ENCODE measurements at places on chromosomes 7 and 10.

DNA sequence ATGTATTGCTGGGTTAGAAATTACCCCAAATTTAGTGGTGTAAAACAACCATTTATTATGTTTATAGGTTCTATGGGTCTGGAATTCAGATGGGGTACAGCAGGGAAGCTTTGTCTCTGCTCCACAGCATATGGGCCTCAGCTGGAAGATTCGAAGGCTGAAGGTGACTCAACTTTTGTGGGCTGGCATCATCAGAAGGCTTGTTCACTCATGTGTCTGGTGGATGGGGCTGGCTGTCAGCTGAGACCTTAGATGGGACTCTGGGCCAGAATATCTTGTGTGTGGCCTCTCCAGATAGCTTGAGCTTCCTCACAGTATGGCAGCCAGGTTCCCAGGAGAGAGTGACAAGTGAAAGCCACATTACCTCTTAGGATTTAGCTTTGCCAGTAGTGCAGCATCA, 45.9 kb downstream of the ZNF503 start:
- DNase-seq, result no peak

DNA sequence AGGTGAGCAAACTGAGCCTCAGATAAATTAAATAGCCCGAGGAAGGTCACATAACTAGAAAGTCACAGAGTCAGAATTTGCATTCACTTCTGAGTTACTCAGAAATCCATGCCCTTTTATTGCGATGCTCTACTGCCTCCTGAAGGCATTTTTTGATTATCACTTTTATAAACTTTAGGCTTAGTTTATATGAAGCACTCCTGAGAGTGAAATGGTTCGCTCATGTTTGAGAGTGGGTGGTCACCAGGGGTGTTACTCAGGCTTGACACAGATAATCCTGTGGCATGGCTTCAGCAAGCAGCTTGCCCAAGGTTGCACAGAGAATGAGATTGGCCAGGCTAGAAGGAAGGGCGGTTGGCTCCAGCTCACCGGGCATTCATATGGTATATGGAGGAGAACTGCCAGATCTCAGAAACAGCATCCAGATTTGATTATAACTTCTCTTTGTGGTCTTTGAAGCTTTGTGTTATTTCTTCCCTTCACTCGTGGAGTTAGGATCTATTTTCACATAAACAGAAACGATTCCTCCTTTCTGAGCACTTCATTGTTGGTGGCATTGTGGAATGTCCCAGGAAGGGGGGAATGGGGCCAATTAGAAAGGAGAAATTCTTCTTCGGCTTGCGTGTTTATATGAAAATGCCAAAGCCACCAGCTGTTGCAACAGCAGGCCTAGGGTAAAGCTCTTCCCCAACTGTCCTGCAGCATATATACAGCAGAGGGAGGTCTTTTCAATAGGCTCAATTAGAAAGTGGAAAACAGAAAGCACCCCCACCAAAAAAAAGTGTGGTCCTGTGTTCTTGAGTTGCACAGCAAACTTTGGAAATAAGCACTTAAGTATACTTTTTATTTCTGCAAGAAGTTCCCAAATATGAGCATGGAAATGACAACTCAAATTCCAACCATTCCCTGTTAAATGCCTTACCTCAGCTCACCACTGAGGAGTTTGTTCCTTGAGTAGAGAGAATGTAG, 628.8 kb downstream of the SUGCT start:
- DNase-seq, result no peak

GRCh38 chr7:8120390-8121058, 141.4 kb downstream of the ICA1 start:
- no peak for DNase-seq

DNA sequence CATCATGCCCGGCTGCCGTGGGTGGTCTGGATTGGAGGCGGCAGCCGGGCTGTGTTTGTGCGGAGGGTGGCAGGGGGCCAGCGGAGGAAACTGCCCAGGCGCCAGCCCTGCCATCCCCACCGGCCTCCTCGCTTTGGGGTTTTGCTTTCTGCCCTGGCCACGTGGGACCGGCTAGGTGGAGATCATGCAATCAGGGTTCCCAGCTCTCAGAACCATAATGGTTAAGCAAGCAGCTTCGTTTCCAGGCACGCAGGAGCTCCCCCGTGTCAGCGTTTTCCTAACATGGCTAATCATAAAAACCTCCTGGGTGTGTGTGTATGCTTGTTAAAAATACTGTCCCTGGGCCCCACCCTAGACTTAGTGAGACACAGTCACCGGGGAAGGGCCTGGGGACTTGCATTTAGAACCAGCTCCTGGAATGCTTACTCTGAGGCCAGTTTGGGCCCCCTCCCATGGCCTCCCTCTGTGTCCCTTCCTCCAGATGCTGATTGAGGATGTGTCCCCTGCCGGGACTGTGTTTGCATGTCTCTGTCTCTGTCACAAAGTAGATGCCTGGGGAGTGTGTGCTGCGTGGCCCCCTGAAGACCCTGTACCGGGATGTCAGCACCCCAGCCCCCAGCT, 119.3 kb downstream of the CUX1 start:
- DNase-seq, result no peak

DNA sequence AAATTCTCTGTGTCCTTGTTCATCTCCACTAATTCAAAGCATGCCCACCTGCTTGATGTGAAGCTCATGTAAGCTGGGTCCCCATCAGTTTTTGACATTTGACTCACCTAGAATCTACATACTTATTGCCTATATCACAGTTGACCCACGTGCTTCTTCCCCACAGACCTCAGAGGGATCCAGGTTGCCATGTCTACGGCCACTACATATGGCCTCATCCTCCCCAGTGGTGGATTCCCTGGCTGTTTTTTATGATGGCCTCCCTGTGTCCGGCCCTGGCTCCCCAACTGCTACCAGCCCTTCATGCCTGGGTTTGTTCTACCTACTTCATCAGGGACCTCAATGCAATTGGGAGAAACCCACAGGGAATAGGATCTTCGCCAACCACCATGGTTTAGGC, 187.4 kb upstream of the GDF10 start:
- no peak for DNase-seq

- peak; percentile 63 for DNase-seq
Observed at GRCh38 chr10:17428351-17429097, 25.9 kb downstream of the ST8SIA6 start.

DNA sequence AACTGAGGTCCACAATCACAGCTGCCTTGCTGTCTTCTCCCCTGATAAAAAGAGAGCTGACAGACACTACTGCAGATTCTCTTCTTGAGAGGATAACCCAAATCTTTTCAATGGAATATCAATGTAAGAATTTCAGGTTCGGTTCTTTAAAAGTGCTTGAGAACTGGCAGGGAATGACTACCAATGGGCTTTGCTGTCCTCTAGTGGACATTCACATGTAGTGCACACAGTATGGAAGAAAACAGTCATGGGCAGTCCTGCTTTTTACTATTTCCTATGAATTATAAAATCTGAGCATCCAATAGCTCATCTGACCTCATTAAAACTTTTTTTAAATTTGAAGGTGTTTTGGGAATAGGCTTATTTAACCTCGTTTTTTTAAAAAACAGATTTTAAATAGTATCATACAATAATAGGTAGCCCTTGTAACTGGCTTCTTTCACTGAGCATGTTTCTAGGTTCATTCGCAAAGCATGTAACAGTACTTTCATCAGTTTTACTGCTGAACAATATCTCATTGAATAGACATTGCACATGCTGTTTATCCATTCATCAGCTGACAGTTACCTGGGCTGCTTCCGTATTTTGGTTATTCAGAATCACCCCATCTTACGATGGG, 18.3 kb downstream of the FZD9 start:
- DNase-seq, result no peak
